Kidney (tissue), 22 donors: ENCODE measurements at places on chromosomes 4 and X. TPM values are rescaled to one million over a fixed set of nuclear protein-coding genes. Genes with fewer than 3 reads are reported as not detected.

DNA sequence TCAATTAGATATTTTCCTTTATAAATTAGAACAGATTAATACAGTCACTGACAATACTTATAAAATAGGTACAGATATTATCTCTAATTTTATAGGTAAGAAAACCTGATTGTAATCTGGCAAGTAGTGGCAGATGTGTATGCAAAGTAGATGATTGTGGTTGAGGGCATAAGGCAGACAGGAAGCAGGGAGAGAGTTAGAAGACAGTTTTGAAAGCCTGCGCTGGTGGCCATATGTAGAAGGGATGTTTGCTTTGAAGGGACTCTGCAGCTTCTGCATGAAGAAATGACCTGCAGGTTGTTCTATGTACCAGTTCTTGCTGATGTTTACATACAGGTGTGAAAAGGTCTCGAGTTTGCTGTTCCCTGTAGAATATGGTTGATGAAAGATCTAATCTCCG, 416.3 kb upstream of the SLIT2 start:
- no peaks in the 10 kb centered on the region for H3K36me3 ChIP-seq
- DNase-seq, result no peak
- no peak overlapping the region for H3K27ac ChIP-seq

DNA sequence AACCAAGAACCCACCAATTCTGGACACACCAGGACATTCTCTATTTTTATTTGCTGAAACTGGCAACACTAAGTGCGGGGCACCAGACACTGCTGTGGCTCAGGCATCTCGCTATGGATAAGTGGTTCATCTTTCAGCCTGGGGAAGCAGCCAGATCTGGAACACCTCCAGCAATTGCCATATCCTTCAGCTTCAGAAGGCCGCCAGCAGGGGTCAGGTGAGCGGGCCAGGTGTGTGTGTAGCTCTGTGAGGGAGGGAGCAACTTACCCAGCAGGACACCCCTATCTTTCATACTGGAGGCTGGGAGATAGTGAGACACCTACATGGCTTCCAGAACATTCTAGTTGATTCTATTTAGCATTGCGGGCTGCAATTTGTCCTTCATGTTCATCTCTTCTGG, 57.0 kb upstream of the GBA3 start:
- H3K4me1 ChIP-seq, result no peaks in the 10 kb centered on the region
- no peak for DNase-seq
- no peak overlapping the region for H3K27ac ChIP-seq
- H3K36me3 ChIP-seq, result no peaks in the 10 kb centered on the region
- no peak overlapping the region for H3K4me3 ChIP-seq

- no peak overlapping the region for H3K4me3 ChIP-seq
- no peak for DNase-seq
- H3K27me3 ChIP-seq, result peaks cover 6% of the 10 kb centered on the region
- no peaks in the 10 kb centered on the region for H3K36me3 ChIP-seq
- H3K4me1 ChIP-seq, result no peaks in the 10 kb centered on the region
- no peak overlapping the region for H3K27ac ChIP-seq
These were observed 62.5 kb downstream of the PJA1 start for GRCh38 chrX:69102612-69103194.

DNA sequence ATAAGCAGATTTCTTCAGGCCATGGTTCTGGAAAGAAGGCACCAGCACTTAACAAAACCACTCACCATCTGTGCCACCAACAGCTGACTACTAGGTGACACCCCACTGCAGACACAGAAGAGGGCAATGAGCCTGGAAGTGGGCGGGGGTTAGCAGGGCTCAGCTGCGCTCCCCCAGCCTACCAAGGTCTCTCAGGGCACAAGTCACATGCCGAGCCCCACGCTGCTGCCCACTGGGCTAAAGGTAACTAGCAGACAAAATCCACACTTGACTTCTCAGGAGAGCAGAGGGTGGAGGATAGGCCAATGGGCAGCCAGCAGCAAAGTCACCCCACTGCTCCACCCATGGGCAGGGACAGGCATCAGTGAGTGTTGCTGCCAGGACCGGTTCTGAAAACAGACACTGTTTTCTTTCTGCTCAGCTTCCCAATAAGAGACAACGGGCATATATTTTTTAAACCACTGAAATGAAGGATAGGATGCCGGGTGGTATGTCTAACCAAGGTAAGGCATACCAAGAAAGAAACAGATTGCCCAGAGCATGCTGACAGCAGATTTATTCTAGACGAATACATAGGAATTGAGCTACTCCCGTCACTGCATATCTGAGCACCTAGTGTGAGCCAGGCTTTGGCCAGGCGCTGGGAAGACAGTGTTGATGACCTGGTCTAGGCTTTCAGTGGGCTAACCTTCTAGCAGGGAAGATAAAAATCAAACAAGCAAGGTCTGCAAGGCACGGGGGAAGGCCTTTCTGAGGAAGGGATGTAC, 20.1 kb downstream of the ACSL1 start:
- peak; percentile 78 for DNase-seq
- H3K27ac ChIP-seq, result peak overlapping the region; percentile 82
- H3K36me3 ChIP-seq, result no peaks in the 10 kb centered on the region
- peaks cover 4% of the 10 kb centered on the region for H3K4me1 ChIP-seq
- H3K27me3 ChIP-seq, result no peaks in the 10 kb centered on the region
- peak overlapping the region; percentile 80 for H3K4me3 ChIP-seq

GRCh38 chr4:140854168-140854567, 98.0 kb upstream of the TBC1D9 start:
- H3K27ac ChIP-seq, result no peak overlapping the region
- H3K4me3 ChIP-seq, result no peak overlapping the region

DNA sequence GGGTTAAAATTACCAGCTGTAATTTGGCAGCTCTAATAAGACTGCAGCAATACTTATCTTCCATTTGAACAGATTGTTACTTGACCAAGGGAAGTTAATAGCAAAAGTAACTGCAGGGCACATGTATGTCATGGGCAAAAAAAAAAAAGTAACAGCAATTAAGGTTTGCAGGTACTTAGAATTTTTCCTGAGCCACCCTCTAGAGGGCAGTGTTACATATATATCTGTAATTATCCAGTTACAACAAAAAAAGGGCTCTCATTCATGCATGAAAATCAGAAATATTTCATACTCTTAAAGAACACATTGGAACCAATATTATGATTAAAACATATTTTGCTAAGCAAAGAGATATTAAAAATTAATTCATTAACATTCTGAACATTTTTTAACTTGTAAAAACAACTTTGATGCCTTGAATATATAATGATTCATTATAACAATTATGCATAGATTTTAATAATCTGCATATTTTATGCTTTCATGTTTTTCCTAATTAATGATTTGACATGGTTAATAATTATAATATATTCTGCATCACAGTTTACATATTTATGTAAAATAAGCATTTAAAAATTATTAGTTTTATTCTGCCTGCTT, 25.1 kb downstream of the XIAP start:
- no peaks in the 10 kb centered on the region for H3K4me1 ChIP-seq
- no peak overlapping the region for H3K4me3 ChIP-seq
- H3K36me3 ChIP-seq, result peaks cover 5% of the 10 kb centered on the region
- DNase-seq, result peak; percentile 54
- no peak overlapping the region for H3K27ac ChIP-seq

GRCh38 chrX:147832707-147833348, 78.9 kb upstream of the FMR1 start:
- DNase-seq, result no peak
- no peak overlapping the region for H3K27ac ChIP-seq
- no peak overlapping the region for H3K4me3 ChIP-seq
- H3K27me3 ChIP-seq, result no peaks in the 10 kb centered on the region
- H3K4me1 ChIP-seq, result no peaks in the 10 kb centered on the region
- H3K36me3 ChIP-seq, result no peaks in the 10 kb centered on the region

DUX4 gene
- total RNA-seq, result not detected

DRD5 gene
- not detected for total RNA-seq

CFAP97 gene
- total RNA-seq, result 39.4 TPM

SLC25A4 gene
- 41.2 TPM for total RNA-seq
